Testis (tissue), 5 donors: ENCODE measurements at places on chromosomes 7 and 10. TPM values are rescaled to one million over a fixed set of nuclear protein-coding genes. Genes with fewer than 3 reads are reported as not detected.

Gene SLC25A13
- 35.4 TPM for total RNA-seq

Gene SPDYE2B
- 10.6 TPM for total RNA-seq

- no peak for DNase-seq
Measured at GRCh38 chr7:111238886-111239285, 148.0 kb downstream of the LRRN3 start.

Gene CABCOCO1
- total RNA-seq, result 2.5 TPM

DNA sequence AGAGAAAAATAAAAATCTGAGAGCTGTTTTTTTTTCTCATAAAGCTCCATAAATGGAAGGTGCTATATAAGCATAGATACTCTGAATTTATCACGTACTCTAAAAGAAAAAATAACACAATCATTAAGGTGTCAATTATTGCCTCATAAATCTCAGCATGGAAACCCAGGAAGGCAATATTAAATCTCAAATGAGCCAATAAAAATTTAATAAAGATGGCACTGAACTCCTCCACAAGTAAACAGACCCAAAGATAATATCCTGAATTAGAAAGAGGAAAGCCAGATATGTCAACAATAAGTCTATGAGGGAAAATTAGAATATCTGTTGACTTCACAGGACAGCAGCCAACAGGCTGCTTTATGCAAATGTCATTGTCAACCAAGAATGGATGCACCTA, 66.5 kb downstream of the CDK6 start:
- no peak for DNase-seq

DNA sequence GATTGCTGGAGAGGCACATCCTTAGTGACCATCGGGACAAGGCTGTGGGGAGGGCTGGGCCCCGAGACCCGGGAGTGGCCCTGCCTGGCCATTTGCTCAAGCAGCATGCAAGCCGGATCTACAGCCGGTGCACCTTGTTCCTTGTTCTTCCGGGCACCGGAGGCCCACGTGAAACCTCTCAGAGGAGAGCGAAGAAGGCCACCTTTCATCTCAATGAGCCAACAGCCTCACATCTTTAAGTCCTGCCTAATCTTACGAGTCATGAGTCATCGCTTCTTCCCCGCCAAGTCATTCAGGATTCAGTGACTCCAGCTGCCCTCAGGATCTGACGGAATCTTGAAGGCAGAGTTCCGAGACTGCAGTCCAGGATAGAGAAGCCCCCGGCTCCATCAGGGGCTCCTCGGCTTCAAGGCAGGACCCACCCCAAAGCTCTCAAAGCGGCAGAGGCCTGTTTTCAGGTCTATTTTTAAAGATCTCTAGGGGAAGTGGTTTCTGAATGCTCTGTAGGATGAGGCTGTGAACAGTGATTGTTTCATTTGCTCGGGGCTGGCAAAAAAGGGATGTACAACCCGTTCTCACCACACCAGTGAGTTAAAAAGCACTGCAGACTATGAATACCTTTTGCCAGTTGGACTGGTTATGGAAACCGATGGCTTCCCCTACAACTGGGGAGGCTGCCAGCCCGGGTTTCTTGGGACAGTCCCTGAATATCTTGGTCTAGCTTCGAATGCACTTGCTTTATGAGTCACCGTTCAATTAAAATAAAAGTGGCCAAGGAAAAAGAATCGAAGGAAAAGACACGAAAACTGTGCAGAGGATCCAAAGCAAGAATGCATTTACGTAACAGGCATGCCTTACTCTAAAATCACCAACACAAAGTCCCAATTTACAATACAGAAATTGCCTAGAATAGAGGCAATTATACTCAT, 57.2 kb upstream of the ECHDC3 start:
- DNase-seq, result peak; percentile 49
